ENCODE measurements at places on chromosomes 2 and 18. TPM values are rescaled to one million over a fixed set of nuclear protein-coding genes. Genes with fewer than 3 reads are reported as not detected.

The DPP10 gene
- 0.27 TPM for total RNA-seq

The HOXD1 gene
- not detected for total RNA-seq

The DCDC2C gene
- total RNA-seq, result not detected

The NT5DC4 gene
- total RNA-seq, result not detected

DNA sequence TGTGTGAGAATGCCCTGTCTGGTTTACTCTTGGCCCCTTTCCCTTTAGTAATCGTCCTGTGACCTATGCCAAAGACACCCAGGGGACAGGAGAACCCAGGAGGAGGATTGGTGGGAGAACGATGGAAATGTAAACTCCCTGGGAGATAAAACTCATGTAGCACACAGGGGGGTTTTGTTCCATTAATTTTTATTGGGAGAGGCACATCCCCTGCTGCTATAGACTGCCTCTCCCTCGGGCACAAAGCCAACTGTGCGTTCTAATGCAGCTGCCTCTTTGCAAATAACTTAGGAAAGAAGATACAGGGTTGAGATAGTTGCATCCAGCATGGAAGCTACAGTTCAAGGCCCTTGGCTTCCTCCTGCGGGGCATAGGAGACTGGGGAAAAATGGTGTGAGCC, 489.6 kb downstream of the SLC4A3 start:
- DNase-seq, result no peak

GRCh38 chr2:183195998-183196409, 71.8 kb downstream of the NUP35 start:
- no peak for DNase-seq

- DNase-seq, result no peak
Measured at GRCh38 chr2:73827018-73827417, 1.7 kb upstream of the STAMBP start.

- DNase-seq, result no peak
Measured at GRCh38 chr2:230413479-230413878, 2.5 kb upstream of the SP100 start.

DNA sequence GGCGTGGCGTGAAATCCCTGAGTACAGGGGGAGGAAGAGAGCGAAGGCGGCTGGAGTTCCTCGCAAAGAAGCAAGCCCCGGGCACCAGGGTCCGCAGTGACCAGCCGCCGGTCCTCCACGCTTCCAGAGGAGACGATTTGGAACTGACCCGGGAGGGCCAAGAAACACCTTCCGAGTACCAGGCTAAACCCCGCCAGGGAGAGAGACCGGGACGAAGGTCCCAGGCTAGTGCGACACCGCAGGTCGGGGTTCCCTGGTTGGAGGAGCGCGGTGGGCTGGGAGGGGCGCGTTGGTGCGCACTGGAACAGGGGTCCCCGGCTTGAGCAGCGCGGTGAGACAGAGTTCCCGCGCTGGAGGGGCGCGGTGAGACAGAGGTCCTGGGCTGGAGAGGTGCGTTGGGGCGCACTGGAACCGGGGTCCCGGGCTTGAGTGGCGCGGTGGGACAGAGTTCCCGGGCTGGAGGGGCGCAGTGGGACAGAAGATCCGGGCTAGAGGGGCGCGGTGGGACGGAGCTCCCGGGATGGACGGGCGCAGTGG, 901 bp downstream of the WDFY1 start:
- peak; percentile 54 for DNase-seq

DNA sequence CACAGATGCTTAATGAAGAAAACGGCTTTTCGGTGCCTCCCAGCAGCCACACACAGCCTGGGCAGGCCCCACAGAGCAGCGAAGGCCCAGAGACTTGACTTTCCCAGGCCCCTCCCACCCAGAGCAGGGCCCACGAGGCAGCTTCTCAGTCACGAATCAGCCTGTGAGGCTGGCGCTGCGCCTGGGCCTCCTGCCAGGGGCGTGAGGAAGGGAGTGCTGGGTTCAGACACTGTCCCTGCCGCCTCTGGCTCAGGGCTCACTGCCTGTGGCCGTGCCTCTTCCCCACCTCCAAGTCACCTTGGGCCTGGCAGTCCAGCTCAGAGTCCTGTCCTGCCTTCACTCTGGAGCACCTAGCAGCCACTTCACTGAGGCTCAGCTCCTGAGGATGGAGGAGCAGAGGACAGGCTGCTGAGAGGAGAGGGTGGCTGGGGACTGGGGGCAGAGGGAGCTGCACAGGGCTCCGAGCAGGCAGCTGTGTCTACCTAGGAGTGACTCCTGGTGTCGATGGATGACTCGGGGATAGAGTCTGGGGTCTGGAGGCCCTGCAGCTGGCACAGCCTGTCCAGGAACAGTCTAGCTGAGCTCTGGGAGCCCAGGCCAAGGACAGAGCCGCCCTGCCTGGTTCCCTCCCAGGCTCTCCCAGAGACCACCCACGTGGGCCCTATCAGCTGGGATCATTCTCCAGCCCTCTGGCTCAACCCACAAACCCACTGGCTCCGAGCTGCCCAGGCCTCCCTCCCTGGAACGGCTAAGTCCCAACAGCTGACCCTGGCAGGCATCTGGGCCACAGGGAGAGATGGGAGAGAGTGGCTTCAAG, 36.4 kb upstream of the FOSL2 start:
- DNase-seq, result peak; percentile 97

DNA sequence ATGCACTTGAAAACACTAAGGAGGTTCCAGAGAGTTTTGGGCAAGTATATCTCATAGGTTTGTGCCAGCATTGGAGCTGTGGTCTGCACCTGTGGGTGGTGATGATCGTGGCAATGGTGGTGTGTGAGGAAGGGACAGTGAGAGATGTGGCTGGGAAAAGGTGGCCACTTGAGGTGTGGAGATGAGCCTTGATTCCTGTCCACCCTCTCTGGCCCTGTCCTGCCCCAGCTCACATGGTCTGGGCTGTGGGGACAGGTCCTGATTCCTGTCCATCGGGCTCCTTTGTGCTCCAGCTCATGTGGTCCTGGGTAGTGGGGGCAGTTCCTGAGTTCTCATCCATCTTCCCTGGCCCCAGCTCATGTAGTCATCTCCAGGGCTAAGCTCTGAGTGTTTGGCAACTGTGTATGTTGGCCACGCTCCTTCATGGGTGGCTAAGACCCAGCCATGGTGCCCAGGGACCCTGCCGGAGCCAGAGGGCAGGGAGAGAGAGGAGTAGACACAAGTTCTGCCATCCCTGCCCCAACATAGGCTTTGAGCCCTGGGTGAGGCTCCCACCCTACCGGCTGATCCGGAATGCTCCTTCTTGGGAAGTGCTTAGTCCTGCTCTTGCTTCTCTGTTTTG, 294.4 kb upstream of the HDAC4 start:
- no peak for DNase-seq

GRCh38 chr2:36374585-36374984, 19.0 kb downstream of the CRIM1 start:
- no peak for DNase-seq

GRCh38 chr2:195447323-195447975, 209.6 kb upstream of the SLC39A10 start:
- DNase-seq, result no peak

DNA sequence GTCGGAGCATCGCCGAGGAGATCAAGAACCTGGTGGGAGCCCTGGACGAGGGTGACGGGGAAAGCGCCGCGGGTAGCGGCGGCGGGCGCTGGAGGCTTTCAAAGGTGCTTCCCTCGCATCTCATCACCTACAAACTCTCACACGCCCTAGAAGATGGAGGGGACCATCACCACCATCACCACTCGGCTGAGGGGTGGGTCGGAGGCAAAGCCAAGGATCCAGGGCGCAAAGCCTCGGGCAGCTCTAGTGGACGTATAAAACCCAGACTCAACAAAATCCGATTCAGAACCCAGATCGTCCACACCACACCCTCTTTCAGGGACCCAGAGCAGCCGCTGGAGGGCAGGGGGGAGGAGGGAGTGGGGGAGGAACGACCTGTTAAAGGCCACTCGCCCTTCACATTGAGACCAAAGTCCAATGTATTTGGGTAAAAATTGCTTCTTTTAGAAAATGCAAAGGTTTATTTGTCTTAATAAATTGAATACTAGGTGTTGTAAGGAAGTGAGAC, 1.5 kb downstream of the SOWAHC start:
- DNase-seq, result no peak

DNA sequence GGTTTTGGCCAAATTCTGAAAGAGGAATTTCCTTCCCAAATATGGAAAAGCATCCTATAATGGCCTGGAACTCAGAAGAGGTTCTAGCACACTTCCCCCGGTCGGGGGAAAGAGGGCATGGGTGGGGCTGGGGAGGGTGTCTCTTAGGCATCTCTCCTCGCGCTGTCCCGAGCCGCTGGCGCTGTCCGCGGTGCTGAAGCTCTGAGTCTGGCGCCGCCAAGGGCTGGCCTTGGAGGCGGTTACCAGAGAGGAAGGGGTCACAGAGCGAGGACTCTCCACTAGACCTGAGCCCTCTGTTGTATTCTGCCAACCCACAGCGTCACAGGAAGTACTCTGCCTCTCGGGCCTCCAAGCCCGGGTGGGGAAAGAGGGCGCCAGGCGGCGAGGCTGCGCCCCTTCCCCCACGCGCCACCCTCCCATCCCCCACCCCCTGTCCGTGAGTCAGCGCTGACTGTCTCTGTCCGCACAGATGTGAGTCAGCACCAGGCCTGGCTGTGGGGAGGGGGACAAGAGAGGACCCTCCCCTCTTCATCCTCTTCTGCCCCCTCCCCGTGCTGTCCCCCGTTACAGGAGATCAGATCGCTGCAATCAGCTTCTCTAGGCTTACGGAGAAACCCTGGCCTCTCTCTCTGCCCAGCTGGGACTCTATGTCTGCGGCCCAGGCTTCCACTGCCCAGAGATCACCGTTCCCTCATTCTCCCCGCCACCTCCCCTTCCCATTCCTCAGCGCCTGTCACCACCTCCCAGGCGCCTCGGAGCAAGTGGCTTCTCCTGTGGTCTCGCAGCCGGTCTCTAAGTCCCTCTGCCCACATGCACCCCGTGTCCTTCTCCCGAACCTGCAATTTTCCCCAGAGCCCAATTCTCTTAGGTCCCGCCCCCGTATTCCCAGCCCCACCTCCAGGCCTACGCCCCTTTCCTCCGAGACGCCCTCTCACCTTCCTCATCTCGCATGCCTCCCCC, 779 bp downstream of the PTPRN start:
- peak; percentile 83 for DNase-seq

DNA sequence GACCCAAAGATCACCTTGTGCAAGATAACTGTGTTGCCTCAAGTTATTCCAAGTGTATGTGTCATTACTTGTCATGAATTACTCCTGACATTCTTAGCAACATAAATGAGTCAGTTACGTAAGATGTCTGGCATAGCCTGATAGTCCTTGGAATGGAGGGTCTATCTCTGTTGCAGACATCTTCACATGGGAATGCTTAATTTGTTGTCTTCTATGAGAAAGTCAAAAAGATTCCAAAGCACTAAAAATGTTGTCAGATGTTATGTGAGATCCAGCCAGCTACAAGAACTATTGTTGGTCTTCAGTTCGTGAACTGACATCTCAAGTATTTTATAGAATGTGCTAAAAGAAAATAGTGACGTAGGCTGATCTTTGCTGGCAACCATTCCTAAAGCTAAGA, 178.2 kb upstream of the RASGRP3 start:
- DNase-seq, result no peak

Measured in left ventricle myocardium superior (tissue), 1 donor.